ENCODE measurements at places on chromosomes 6 and 20.

DNA sequence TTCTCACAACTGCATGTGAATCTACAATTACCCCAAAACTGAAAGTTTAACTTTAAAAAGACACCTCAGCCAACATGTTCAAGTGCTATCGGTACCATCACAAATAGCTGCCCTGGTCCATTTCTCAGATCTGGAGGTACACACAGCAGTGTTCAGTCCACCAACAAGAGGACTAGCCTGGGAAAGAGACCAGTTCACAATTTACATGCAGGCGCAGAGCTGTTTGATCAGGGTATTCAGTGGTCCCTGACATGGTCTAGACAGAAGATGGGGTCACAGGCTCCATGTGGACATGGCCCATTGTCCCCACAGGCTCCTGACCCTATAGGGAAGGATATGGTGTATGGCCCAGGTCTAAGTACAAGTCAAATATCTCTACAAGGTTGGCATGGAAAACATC is 15.6 kb upstream of the TGM6 start:
- DNase-seq: no peak

DNA sequence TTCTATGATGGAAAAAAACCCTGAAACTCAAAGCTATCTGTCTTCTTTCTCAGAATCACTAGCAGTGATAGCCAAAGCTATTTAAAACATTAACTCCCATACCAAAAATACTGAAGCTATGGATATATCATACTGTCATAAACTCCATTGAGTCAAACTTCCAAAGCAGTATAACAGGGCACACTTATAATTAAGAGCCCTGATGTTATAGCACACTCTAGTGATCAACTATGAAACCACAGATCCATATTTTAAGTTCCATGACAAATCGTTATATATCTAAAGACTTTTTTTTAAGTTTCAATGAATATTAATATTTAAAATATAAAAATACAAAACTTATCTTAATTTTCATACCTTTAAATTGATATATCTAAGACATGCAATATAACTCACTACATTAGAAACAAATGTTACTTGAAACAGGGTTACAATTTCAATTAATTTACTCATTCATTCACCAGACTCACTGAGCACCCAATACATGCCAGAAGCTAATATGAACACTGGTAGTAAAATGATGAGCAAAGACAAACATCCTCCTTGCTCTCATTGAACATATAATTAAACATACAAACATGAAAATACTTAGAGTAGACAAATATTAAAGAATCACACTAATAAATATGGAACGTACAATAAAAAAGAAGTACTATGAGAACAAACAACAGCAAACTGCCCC is 69.3 kb downstream of the IBTK start:
- peak; percentile 48 for DNase-seq

DNA sequence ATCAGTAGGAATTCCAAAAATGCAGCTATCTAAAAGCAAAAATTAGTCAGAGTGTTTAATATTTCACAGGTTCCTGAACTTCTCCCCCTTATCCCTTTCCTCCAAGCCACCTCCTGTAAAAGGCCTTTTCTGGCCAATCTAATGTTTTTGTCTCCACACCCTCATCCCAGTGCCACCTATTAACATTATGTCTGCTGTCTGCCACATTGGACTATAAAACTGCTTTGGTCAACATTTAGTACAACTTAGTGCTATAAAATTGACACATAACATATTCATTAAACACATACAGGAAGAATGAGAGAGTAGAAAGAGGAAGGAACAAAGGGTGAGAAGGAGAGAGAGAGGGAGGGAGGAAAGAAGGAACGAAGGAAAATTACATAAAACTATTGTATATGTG is 47.7 kb downstream of the MMUT start:
- DNase-seq: no peak

GRCh38 chr20:24745206-24745605 is 203.9 kb upstream of the CST7 start:
- no peak for DNase-seq

GRCh38 chr6:53279293-53279692 is 69.5 kb downstream of the ELOVL5 start:
- DNase-seq: no peak

DNA sequence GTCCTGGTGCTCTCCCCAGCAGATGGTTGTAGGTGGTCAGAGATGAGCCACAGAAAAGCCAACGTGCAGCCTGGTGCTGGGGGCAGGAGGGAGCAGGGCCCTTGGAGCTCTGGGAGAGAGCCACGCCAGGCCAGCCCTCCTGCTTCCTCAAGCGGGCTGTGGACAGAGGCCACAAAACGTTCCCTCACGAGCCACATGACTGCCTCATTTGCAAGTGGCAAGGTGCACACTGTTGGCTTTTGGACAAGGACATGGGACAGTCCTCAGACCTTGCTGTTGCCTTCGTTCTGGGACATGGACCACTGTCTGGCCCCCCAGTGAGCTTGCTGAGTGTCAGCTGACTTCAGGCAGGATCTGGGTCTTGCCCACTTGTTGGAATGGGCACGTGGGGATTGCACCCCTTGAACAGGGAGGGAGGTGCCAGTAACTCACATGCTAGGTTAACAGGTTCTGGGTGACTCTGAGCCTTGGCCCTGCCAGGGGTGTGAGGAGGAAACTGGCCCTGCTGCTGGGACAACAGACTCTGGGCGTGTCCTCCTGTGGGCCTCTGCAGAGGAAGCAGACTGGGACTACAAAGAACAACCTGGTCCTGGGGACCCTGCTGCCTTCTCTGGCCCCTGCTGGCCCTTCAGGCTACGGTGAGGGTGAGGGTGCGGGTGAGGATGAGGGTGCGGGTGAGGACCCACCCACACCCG is 2.6 kb downstream of the SLCO4A1 start:
- DNase-seq: no peak

- DNase-seq: no peak
Observed at GRCh38 chr20:56909918-56910714, 281.0 kb downstream of the TFAP2C start.

GRCh38 chr6:21354805-21355238 is 238.7 kb upstream of the SOX4 start:
- no peak for DNase-seq

DNA sequence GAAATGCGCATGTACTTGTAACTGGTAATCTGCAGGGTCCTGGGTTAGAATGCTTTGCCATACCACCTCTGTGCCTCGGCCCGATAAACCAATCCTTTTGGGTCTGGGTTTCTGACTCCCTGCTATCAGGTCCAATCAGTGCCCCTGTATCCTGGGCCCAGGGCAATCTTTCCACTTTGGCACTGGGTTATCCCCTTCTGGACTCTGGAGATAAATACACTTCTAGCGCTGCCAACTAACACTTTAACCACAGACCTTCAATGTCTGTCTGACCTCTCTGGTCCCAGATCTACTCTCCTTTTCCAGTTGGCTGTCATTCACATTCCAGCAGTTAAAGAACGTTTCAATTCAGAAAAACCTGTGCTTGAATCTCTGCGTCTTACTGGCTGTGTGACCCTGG is 55.3 kb downstream of the DNAAF9 start:
- no peak for DNase-seq

GRCh38 chr6:66161546-66162108 is 454.6 kb upstream of the EYS start:
- no peak for DNase-seq

DNA sequence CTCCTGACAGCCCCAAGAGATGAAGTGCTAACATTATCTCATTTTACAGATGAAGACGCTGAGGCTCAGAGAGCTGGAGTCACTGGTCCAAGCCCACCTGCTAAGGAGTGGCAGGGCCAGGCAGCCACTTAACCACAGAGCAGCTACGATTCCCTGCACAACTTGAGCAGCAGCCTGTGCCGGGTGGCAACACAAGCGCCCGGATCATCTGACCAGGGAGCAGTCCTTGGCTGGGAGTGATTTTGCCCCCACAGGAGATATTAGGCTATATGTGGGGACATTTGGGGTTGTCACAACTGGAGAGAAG is 93.2 kb upstream of the PTPN1 start:
- DNase-seq: no peak

DNA sequence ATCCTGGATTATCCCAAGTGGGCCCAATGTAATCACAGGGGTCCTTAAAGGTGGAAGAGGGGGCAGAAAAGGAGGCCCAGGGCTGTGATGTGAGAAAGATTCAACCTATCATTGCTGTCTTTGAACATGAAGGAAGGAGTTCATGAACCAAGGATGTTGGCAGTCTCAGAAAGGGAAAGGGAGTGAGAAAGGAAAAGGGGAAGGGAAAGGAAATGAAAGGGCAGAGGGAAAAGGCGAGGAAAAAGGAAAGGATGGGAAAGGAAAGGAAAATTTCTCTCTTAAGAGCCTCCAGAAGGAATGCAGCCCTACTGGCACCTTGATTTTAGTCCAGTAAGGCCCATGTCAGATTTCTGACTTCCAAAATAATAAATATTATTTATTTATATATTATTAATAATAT is 687.8 kb downstream of the COL12A1 start:
- no peak for DNase-seq

DNA sequence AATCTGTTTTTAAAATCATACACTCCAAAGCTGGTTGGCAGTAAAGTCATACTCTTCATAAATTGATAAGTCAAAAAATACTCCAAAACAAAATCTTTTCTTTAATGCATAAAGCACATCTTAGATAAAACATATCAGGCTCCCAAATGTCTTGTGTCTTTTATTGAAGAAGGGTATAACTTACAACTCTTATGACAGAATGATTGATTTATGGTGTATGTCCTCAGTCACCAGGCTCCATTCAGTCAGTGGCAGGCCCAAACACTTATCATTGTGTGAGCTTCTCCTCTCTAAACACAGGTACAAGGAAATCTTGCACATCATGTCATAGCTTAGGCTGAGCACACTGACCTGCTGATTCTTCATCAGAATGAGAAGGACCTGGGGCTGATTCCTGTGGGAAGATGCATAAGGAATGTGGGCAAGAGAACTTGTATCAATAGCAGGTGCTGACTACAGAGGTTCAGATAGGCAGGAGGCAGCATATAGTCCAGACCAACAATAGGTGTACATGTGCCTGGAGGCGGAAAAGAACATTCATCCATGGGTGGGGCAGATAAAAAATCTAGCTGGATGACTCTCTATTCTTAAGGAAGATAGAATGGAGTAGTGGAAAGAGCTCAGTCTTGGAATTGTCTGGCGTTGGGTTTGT is 1.9 kb downstream of the CALHM5 start:
- DNase-seq: no peak

DNA sequence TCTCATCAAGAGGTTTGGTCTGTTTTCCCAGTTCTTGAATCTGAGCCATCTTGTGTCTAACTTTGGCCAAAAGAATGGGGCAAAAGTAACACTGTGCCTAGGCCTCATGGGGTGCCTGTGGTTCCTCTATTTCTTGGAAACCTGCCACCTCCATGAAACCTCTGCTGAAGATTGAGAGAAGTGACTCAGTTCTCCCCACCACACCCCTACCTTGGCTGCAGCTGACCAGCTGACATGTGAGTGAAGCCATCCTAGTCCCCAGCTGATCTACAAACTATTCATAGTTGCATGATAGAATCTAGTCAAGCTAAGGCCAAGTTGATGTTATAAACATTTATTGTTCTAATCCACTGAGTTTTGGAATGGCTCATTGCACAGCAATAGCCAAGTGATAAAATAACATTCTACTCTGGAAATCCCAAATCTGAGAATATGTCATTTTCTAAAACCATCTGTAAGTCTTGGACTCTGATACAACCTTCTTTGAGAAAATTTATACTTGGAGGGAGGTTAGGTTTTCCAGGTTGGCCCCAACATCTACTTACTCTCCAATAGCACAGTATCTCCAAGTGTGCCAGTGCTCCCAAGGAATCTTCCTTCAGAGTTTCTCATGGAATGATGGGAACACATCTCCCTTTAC is 107.0 kb upstream of the SMLR1 start:
- DNase-seq: no peak

GRCh38 chr6:26251354-26252076 is 113.5 kb upstream of the BTN3A2 start:
- peak; percentile 86 for DNase-seq

All from HCEC 1CT (cell line).